ENCODE measurements at places on chromosomes 16 and 17.

GRCh38 chr16:10504404-10504885 is 76.0 kb downstream of the EMP2 start:
- no peak for DNase-seq

DNA sequence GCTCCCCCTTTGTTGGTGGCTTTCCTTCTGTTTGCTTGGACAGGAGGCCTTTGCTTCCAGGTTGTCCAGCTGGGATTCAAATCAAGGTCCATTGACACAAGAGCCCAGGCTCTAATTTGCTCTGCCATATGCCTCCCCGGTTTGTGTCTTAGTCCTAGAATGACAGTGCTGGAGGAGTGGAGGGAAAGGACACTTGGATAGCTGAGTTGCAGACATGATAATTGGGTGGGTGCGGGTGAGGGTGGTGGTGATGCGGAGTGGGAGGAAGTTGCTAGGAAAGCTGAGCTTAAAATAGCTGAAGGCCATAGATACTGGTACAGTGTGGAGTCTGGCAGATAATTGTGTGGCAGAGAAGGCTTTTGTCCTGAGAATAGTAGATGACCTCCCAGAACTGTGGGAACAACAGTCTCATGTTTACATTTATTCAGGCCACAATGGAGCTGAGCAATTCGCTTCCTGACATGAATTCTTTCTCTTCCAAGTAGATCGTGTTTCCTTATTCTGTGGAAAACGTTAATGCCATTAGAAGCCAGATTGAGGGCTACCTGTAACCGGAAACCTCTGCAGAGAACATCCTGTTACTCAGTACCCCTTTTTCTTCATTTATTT is 23.8 kb downstream of the SEC14L1 start:
- DNase-seq = no peak

DNA sequence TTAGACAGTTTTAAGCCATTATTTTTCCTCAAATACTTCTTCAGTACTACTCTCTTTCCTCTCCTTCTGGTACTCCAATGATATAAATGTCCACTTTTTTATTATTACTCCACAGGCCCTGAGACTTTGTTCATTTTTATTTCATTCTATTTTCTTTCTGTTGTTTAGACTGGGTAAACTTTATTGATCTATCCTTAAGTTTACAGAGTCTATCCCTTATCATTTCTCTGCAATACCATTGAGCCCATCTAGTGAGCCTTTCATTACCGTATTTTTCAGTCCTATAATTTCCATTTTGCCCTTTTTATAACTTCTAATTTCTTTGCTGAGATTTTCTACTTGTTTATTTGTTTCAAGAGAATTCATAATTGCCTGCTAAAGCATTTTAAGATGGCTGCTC is 193.7 kb downstream of the TOX3 start:
- DNase-seq = no peak

DNA sequence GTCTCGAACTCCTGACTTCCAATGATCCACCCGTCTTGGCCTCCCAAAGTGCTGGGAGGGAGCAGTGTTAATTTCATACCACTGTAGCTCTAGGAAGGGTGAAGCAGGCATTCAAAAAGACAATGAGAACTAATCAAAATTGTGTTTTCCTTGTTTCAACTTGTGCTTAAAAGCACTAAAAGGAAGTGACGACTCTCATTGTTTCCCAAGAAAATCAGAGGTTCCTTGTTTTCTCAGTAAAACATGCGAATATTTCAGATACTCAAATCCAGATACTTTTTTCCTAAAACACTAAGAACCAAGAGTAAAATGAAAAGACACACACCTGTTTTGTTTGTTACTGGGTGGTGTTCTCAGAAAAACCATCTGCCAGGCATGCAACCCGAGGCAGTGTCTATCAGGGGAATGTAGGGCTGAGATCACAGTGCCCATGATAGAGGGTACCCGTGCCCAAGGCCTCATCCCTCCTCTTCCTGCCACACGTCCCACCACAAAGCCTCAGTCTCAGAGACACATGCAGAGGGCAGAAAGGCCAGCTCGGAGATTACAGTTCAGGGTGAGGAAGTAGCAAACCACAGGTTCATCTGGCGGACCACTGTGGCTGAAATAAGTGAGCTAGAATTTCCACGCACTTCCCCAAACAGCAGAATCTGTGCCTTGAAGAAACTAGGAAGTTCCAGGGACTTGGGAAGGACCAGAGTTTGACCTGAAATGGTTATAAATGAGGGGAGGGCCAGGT is 33.7 kb downstream of the GINS3 start:
- DNase-seq = no peak

GRCh38 chr16:61770301-61770700 is 265.9 kb downstream of the CDH8 start:
- DNase-seq = no peak

GRCh38 chr17:43713494-43714162 is 45.0 kb downstream of the SOST start:
- no peak for DNase-seq

GRCh38 chr17:39738568-39738901 is 797 bp downstream of the GRB7 start:
- DNase-seq = no peak

- DNase-seq = no peak
These were observed 224.7 kb downstream of the BCAS3 start for GRCh38 chr17:60902399-60902798.

DNA sequence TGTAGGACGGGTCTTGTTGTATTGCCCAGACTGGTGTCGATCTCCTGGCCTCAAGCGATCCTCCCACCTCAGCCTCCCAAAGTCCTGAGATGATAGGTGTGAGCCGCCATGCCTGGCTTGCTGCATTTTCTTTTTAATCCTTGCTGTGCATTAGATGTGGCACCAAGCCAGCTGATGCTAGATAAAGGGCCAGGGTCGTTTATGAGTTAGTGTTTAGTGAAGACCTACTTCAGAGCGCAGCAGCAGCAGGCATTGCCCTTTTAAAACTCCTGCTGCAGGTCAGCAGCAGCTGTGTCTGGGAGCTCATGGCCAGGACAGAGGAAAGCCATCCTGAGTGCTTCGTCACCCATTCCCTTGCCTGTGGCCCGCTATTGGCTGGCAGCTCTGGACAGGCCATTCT is 237.3 kb downstream of the CCDC182 start:
- DNase-seq = no peak

GRCh38 chr17:37130984-37131446 is 182.3 kb downstream of the AATF start:
- DNase-seq = no peak
